ENCODE measurements at places on chromosomes 5 and 9.

DNA sequence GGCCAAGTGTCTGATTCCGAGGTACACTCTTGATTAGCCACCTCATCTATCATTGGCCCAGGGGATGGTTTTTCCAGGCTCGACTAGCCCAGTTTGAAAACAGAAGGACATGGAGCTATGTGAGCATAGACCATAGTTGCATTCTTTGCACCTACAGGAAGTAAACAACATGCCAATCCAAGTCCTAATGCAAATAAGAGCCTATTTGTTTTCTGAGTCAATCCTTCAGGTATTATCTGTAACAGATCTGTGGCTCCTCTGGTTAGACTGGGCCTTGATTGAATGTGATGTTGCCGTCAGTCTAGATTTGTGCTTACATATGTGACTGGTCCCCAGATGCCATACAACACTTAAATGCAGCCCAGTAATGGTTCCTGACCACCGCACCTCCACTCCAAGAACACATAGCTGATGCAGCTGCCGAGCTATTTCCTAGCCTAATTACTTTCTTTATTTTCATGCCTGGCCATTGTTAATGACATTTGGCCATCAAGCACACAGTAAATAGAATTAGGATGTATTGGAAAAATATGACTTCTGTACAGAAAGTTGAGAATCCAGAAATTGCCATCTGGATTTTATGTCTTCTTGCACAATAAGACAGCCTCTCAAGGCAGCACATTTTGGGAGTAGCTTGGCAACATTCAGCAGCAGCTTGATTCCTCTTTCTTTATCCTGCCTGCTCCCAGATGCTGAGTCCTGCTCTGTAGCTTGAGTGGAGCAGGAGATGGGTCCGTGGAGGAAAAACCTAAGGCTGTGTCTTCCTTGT, 29.5 kb upstream of the ARHGAP26 start:
- DNase-seq: peak; percentile 61

DNA sequence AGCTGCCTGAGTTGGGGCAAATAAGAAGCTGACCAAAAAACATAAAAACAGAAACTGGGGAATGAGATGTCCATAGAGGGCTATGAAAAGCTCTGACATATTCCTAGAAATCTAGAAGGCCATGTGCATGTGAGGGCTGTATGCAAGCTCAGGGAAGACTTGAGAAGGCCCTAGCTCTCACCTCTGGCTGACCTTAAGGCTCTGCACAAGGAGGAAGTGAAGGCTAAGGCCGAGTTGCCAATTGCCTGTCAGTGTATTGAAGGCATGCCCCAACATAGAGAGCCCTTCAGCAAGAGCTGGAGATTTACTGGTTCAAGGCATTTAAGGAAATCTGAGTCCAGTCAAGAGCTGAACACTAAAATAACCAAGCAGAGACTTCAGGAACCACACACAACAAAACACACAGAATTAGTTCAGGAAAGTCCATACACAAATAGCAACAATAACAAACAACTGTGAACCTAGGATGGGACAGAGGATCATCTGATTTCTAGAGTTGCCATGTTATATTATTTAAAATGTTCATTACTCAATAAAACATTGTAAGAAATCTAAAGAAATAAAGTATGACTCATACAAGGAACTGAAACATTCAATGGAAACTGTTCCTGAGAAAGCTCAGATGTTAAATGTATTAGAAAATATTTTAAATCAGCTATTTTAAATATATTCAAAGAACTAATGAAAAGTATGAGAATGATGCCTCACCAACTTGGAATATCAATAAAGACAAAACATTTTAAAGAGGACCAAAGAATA, 161.8 kb downstream of the AUH start:
- no peak for DNase-seq

GRCh38 chr9:121858788-121859187, 207.4 kb downstream of the DAB2IP start:
- no peak for DNase-seq

GRCh38 chr5:52007230-52007858, 624.1 kb downstream of the ISL1 start:
- peak; percentile 39 for DNase-seq

- no peak for DNase-seq
Observed at GRCh38 chr5:7828269-7828668, 22.7 kb downstream of the CFAP90 start.

DNA sequence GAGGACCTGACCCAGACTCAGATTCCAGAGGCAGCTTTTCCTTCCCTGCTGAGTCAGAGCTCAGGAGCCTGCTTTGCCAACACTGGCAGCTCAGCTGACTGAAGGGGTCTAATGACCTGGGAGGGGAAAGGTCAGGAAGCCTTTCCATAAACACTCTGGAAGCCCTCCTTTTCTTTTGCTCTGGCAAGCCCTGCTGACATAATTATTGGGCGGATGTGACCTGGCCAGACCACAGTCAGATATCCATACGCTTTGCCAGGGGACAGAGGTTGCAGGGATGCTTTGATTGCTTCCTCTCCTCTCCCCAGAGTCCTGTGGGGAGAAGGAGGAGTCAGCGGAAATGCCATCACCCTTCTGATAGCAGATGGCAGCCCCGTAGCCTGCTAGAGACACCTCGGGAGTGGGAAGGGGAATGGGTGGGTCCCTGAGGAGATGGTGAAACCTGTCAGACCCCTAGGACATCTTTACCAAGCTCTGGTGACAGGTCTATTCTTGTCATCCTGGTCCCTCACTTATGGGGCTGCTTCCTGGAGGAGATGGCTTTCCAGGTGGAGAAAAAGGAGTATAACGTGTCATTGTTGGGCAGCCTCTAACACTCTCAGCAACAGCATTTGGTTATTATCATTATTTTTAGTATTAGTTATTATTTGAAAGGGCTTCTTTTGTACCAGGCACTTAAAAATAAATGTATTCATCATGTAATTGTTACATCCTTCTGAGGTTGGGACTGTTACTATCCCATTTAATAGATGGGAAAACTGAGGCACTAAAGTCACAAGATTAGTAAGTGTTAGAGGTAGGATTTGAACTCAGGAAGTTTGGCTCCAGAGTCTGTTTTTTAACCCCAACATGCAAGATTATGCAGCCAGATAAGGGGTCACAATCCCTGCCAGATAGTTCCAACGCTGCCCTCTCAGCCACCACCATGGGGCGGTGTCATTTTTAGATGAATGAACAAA, 11.6 kb downstream of the COL27A1 start:
- no peak for DNase-seq

Measured in Panc1 (cell line).